Right atrium auricular region (tissue), 2 donors: ENCODE measurements at places on chromosomes 11 and 22.

DNA sequence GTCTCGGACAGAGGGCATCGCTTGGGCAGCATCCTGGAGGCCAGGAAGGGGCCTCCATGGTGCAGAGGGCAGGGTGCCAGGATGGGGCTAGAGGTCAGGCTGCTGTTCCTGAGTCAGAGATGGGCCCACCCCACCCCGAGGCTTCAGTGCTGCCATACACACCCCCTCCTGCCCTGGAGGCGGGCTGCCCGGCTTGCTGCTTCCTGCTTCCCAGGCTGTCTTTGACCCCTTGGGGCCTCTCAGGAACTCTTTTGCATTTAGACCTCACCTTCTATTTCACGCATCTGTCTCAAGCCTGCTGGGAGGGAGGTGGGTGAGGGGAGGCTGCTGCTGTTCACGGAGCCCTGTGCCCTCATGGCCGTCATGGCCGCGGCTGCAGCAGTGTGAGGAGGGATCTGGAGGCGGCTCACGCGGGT, 6.6 kb upstream of the GRAMD4 start:
- DNase-seq = no peak

GRCh38 chr11:96063886-96064285, 140.0 kb upstream of the MTMR2 start:
- no peak for DNase-seq

DNA sequence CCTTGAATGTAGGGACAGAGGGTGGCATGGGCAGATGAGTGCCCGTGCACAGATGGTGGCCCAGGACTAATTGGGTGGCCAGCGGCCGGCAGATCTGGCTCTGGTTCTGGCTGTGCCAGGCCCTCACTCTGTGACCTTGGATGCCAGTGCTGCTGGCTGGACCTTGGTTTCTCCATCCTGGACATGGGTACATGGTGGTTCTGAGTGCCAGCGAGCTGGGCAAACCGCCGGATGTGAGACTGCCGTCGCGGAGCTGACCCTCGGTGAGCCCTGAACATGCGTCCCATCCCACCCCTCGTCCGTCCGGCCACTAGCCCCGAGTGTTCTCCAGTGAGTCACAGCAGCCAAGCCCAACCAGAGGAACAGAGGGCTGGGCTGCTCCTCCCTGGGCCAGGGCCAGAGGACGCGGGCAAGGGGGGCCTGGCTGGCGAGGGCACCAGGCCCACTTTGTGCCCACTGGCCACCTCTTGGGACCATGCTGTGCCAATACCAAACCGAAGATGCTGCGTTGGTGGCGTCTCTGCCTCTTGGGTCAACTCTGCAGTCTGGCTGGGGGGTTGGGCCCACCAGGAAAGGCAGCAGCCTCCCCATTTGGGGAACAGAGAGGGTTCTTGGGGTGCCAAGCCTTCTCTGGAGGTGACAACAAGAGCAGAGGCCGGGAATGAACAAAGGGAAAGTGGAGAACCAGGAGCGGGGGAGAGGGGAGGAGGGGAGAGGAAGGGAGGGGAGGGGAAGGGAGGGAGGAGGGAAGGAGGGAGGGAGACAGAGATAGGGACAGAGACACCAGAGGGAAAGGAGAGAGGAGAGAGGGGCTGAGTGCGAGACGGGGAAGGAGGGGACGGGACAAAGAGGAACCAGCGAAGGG, 10.7 kb downstream of the LSP1 start:
- peak; percentile 90 for DNase-seq

GRCh38 chr22:36753916-36754315, 22.0 kb downstream of the IFT27 start:
- no peak for DNase-seq

DNA sequence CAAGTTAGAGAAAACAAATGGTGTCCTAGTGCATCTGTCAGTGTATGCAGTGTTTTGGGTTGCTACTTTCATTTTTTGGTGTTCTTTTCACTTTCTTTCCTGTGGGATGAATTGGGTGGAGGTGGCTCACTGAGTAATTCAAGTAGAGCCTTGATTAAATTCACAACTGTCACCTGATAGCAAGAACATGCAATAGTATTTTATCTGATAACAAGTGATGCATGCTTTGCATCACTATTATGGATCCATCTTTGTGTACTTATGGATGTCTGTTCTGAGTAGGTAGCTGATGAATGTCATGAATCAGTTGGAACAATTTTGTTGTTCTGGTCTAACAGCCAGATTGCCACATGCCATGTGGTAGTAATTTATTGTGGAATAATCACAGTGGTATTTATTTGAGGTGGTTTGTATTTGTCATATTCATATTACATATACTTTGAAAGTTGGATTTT, 87.5 kb downstream of the DDX10 start:
- DNase-seq = no peak

DNA sequence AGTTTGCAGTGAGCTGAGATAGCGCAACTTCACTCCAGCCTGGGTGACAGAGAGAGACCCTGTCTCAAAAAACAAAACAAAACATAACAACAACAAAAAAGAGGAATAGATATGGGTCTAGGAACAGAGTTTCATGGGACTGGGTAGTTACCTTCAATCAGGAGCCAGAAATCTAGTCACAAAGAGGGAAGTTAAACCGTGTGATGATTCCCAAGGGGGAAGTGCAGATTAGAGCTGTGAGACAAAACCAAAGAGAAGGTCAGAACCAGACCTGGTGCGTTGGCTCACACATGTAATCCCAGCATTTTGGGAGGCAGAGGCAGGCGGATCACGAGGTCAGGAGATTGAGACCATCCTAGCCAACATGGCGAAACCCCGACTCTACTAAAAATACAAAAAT, 42.1 kb upstream of the LARGE1 start:
- DNase-seq = no peak

DNA sequence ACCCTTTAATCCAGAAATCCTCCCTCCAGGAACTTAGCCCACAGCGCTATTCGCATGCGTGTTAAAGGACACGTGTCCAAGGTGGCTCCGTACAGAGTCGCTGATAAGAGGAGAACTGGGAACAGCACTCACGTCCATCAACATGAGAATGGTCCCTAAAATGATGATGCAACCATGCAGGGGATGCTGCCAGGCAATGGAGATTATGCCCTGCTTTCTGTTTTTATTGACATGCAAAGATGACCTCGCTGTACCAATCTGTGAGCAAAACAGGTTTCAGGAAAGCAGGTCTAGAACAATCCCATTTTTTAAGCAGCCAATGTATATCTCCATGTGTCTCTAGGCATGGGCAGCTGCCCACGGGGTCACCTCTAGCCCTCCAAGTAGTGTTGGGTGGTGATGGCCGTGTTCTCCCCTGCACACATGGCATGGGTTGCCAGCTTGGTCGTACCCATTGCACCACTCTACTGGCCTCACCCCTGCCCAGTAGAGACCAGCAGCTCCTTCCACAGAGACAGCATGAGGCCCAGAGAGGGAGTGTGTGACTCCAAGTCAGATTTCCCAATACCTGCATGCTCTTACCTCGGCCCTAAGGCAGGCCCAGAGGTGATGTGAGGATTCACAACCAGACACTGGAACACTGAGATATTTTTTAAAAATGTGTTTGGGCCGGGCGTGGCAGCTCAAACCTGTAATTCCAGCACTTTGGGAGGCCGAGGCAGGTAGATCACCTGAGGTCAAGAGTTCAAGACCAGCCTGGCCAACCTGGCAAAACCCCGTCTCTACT, 68.3 kb upstream of the LINC01488 start:
- no peak for DNase-seq

- DNase-seq = no peak
Measured at GRCh38 chr11:71499125-71499524, 27.9 kb upstream of the KRTAP5-7 start.

- peak; percentile 87 for DNase-seq
Measured at GRCh38 chr22:30208631-30209603, 37.6 kb downstream of the LIF start.

DNA sequence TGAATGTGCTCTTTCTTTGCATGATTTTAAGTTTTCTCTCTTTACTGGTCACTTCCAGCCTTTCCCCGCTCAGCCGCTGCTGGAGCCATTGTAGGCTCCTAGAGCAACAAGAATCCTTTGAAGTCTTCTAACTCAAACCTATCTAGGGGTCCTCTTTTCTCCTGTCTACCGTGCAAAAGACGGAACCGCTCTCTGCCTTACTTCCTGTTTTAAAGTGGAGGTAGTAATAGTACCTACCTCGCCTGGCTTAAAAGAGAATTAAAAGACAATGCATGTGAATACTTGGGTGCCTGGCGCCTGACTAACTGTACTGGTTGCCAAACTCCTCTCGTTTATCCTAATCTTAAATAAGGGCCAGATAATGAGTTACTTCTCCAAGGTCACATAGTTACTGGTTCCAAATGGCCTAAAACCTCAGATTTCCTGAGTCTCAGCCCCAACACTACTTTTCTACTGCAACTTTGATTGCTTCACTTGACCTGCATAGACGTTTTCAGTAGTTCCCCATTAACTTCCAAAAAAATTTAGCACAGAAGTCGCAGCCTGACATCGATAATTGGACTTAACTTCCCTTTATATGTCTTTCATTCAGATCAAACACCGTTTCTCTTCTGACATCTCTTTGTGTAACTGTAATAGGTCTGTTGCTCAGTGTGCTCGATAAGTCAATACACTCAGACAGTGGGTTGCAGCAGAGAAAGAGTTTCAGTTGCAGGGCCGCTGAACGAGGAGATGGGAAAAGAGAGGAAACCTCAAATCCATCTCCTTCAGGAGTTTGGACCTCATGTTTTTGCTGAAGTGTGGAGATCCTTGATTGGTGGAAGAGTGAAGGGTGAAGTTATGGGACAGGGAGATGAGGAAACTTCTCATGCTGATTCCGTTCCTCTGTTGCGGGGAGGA, 891 bp downstream of the SAMM50 start:
- DNase-seq = no peak

GRCh38 chr11:66787934-66788758, 55.1 kb upstream of the RCE1 start:
- DNase-seq = no peak

DNA sequence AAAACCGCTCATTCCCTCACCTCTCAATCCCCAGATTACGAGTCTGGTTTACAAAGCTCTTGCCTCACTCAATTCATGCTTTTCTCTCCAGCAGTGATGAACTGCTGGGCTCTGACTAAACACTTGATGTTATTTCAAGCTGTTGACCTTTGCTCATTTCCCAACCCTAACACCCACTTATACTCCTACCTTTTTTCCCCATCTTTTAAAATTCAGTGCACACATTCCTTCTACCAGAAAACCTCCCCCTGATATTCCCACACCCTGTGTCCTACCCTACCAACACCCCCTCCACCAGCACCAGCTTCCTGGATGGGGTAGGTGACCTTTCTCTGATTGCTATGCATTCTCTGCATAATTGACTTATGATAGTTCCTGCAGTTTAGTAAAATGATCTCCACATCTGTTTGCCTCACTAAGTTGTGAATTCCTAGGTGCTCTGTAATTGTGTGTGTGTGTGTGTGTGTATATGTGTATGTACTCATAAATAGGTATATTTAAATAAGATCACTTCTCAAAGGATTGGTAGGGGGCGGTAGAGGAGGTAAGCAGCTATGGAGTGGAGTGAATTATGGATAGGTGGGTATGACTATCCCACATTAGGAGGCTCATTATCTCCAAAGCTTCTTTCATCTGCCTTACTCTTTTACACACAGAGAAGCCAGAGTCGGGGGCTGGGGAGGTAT, 842 bp downstream of the HEPACAM start:
- DNase-seq = no peak

DNA sequence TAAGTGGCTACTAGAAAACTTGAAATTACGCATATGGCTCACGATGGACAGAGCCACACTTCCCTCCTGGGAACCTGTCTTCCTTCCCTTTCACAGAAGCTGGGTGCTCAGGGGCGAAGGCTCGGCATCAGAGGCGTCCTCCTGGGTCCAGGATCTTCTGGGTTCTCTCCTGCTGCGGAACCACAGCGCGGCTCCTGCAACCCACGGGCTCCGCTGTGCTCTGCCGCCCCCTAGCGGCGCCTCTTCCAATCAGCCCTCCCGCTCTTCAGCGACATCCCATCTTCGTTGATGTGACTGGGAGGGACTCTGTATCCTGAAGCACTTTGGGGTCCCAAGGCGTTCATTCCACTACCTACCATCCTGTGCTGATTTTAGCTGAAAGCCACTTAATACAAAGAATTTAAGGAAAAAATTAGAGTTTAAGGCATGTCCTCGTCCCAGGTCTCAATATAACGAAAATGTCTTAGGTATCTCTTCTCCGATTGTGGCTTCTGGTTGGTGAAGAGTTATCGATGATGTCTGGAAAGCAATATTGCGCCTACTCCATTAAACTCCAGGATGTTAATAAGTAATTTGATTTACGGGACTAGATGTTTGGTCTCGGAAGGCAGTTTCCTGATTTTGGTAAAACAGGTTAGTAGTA, 14.8 kb upstream of the RPS3 start:
- peak; percentile 78 for DNase-seq

- no peak for DNase-seq
Measured at GRCh38 chr11:69962152-69962551, 116.0 kb upstream of the ANO1 start.

DNA sequence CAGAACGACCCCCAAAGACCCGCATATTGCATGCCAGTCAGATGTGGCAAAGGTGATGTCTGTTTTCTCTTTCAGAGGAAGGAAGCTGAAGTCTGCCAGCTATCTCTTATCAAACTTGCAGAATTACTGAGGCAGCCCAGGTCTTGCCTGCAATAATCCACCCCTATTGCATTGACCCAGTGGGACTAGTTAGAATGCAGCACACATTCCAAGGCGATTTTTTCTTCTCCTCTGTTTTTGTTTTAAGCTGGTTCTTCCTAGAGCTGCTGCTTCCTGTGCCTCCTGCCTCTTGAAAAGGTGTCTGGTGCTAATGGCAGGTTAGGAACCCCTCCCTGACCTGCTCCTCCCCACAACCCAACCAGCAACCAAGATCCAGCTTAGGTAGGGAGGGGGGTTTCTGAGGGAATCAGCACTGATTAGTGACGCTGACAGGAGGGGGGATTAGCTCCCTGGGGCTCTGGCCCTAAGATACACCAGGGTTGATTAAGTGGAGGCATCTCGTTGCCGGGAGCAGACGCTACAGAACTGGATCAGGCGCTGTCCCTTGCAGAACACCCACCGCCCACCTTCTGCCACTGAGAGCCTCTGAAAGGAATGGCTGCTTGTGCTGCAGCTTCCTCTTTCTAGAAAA, 2.8 kb downstream of the NTM start:
- DNase-seq = no peak

GRCh38 chr11:46050003-46050461, 71.2 kb downstream of the PHF21A start:
- DNase-seq = no peak

DNA sequence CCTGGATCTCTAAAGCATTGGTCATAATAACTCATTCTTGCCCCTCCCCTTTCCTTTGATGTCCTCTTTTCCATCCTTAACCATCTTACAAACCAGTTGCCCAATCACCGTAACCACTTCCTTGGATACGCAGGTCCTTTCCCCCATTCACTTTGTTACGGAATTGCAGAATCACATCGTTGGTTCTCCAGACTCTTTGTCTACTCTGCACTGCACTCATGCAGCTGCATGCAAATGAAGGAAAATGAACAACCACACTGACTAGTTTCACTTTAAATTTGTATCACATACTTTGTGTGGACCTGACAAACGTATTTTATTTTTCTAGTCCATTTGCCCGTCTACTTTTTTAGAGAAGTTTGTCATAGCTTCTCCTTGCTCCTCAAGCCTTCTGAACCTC, 69.9 kb downstream of the SLC5A12 start:
- DNase-seq = no peak
